Pancreas (tissue), 10 donors: ENCODE measurements at places on chromosomes 3 and 15. TPM values are rescaled to one million over a fixed set of nuclear protein-coding genes. Genes with fewer than 3 reads are reported as not detected.

GRCh38 chr3:153038367-153038766 is 123.7 kb upstream of the RAP2B start:
- DNase-seq: no peak

The DAZL gene
- not detected for total RNA-seq

The ABTB1 gene
- total RNA-seq: 10.8 TPM

The GPR87 gene
- not detected for total RNA-seq

The PLCD1 gene
- 9.4 TPM for total RNA-seq
